ENCODE measurements at places on chromosomes 3 and 15.

GRCh38 chr15:34019369-34019990 lies 19.5 kb downstream of the AVEN start:
- DNase-seq, result no peak

DNA sequence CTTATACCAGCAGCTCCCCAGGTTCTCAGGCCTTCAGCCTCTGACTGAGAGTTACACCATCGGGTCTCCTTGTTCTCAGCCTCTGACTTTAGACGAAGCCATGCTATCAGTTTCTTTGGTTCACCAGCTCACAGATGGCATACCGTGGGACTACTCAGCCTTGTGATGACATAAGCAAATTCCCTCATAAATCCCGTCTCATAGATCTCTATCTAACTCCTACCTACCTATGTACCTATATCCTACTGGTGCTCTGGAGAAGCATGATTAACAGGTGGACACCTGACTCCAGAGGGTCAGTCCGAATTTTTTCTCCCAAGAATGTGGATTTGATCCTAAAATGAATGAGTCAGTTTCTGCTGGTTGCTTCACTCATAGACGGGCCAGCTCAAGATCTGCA lies 59.1 kb upstream of the CDV3 start:
- DNase-seq, result no peak

DNA sequence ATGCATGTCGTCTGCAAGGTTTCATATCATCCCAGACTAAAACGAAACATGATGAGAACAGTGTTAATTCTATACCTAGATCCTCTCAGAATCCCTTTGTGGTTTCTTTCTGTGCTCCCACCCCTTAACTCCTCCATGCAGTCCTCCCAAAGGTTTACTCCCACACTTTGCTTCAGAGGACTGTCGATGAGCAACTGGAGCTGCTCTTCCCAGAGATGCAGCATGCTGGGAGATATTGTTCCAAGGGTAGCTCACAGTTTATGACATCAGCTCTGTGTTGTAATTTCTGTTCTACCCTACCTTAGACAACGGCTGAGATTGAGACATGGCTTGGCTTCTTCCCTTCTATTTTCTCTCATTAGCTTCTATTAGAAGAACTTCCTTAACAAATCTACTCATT lies 313.0 kb upstream of the COL8A1 start:
- no peak for DNase-seq

- no peak for DNase-seq
Observed at GRCh38 chr3:150064971-150065370, 94.3 kb upstream of the PFN2 start.

DNA sequence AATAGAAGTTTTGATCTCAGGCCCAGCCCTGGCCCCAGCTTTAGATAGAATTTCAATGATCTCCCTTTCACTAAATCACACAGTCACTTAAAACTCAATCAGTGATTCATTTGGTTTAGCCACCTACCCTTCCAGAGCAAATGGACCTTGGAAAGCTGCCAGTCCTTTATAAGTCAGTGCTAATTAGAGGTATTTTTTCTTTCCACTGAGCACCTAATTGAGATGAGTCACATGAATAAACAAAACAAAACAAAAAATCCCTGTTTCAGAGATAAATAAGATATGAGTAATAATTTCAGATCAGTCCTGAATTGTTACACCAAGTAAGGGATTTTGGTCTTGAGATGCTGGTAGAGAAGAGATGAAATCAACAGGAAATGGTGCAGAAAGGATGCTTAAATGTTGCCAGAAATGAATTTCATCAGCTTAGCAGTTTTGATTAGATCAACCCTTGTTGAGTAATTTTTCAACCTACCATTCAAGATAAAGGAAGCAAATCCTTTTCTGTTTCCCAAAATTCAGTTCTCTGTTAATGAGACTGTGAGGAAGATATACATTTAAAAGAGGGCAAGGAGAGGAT lies 352.0 kb upstream of the COL8A1 start:
- DNase-seq, result no peak

GRCh38 chr3:118080889-118081288 lies 953.8 kb downstream of the IGSF11 start:
- DNase-seq, result no peak

DNA sequence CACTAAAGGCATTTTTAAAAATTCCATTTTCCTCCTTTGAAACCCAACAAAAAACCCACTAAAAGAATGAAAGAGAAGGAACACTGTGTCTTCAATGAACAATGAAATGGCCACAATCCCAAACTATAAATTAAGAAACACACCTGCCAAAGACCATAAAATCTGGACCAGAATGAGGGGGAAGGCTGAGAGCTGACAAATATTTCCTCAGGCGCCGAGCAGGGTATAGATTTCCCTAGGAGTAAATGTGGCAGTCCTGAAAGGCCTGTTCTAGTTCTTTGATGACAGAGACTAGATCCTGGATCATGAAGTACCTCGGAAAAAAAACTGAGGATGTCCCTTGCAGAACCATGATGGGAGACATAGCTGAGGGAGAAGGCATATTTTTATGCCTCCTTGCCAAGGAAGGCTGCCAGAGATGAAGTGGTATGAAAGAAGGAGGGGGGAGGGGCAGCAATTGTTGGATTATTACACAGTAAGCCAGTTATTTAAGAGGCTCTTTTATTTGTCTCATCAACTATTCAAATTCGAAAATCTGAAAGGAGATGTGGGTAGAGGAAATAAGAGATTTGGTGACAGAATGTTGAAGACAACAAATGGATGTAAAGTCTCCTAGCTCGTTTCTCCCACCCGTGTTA lies 275.3 kb upstream of the GOLGA6L4 start:
- no peak for DNase-seq

DNA sequence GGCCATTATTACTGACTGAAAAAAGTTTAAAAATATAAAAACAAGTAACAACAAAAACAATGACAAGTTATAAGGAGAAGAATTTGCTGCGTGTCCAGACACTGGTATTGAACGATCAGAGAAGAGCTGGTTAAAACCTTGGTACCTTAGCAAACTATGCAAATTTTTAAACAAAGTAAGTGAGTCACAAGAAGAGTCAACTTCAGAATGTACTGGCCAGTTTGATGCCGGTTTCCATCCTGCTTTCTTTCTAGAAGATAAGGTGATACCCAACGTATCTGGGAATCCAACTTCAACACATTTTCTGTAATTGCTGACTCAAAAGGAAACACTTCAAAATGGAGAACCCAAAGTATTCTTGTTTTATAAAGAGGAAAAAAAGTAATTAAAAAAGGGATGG lies 49.8 kb downstream of the RUBCN start:
- DNase-seq, result no peak

GRCh38 chr3:144524531-144524930 lies 552.9 kb downstream of the DIPK2A start:
- no peak for DNase-seq

DNA sequence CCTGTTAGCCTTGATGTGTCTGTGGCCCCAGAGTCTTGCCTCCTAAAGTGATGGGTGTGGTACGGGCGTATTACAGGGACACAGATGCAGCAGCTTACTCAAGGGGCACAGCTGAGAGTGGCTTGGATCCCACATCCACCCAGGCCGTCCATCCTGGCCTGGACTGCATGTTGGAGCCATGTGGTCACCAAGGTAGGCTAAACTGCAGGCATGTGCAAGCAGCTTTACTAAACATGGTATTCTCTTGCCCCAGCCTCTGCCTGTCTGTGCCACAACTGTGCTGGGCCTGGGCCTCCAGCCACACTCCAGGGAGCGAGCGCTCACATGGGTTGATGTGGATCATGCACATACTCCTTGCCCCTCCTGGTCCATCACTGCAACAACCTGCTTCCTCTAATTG lies 6.1 kb upstream of the GPR62 start:
- no peak for DNase-seq

GRCh38 chr15:59104602-59104911 lies 389 bp upstream of the CCNB2 start:
- DNase-seq, result no peak

GRCh38 chr3:147705651-147706051 lies 296.5 kb downstream of the ZIC1 start:
- no peak for DNase-seq

DNA sequence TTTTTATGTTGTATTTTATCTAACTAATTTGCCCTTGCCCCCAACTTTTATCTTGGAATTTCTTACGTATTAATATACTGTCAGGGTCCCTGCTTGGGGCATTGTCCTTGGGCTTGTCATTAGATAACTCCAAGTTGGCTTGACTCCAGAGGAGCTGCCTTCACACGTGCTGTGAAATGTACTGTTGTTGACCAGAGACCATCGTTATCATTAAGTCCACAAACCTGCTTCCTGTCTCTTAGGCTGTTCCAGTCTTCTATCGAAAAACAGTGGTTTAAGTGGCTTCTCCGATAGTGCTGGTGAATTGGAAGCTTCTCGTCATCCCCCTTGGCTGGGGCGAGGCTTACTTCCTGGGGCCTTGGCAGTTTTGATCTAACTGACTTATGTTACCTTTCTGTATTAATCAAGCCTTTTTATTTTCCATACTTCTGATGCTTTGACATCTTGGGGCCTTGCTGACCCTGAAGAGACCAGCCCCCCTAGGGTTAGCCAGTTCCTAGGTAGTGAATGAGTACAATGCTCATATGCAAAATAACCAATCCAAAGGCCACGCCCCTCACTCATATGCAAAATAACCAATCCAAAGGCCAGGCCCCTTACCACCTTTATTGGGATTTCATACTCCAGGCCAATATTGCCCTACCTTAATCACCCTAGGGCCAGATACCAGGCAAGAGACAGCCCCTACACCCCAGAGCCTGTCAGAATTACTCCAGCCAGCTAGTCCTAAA lies 164.5 kb downstream of the IGF1R start:
- no peak for DNase-seq

DNA sequence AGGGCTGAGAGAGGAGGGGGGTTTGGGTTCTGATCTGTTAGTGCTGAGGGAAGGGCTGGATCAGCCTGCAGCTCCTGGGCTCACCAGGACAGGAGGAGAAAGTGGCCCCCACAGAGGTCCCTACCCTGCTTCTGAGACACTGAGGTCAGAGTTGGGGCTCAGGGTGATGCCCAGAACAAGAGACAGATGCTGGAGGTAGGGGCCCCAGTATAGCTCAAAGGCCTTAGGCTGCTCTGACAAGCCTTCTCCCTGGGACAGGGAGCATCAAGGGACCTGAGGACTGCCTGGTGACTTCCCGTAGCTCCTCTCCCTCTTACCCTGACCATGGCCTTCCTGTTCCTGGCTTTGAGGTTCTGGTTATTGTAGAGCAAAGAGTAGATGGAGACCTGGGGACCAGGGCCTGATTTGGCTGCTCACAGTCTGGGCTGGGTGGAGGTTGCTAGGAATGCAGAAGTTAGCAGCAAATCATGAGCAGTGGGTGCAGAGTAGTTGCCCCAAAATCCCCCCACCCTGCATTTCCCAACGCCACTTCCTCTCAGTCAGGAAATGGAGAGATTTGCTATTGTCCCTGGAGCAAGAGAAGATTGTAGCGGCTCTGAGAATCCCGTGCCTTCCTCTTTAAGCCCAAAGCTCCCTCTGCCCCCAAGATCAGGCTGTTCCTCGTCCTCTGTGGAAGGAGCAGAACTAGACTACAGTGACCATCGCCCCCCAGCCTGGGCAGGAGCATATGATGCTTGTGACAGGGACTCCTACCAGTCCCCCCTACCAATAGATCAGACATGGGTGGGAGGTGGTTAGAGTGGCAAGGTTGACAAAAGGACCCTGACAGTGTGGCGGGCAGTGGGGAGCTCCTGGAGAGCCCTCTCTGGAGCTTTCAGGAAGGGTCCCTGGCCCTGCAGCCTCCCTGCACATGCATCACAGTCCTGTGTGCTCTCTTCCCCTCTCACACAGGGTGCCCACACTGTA lies 47.4 kb upstream of the SEC22A start:
- DNase-seq, result no peak

- DNase-seq, result no peak
Observed at GRCh38 chr15:76197703-76198455, 113.4 kb downstream of the ETFA start.

DNA sequence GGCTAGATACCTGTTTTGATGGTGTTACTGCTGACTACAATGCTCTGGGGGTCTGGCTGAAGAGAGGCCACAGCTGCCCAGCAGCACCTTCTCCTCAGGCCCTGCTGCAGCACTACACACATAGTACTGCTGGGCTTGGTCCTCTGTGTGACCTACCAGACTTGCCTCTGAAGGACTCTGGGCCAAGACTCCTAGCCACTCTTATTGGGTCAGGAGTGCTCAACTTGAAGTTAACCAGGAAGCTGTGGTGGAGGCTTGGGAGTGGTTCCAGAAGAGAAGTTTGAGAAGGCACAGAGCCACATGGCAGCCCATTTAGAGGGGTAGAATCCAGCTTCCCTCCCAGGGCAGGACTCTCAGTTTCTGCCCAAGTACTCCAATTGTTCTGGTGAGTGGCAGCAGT lies 16.6 kb downstream of the ELP6 start:
- DNase-seq, result no peak

DNA sequence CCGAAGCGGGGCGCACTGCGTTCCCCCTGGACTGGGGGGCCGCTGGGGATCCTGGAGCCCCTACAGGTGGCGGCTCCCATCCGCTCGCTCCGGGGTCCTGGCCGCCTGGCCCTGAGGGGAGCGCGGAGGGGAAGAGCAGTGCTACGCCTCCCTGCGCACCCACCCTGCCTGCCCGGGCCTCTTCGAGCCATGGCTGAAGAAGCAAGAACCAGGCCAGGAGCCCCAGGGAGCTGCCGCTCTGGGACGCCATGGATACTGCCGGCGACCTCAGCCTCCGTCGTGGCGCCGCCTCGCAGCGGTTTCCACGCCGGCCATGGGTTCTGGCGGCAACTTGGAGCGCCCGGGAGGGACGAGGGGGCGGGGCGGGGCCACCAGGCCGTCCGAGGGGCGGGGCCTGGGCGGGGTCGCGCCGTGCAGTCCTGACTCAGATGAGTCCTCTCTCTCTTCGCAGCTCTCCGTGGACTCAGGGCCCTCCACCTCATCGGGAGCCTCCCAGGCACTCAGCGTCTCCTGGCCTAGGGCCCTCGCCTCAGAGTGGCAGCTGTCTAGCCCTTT lies 50.9 kb downstream of the MYL3 start:
- peak; percentile 63 for DNase-seq

DNA sequence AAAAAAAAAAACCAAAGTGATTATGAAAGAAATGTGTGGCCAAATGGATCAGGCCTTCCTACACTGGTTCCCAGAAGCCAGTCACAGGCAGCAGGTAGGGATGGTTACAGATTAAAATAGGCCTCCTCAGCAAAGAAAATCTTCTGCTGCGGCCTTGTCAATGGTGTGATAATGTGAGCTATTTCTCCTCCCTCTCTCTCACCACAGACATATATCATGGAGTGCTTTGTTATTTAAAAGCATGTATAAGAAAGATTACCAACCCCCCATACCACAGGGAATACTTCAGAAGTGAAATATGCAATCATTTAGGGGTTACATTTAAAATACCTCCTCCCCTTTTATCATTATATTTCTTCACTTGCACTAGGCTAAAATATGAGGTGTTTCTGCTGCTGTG lies 32.2 kb upstream of the LRTM1 start:
- no peak for DNase-seq

GRCh38 chr3:124209426-124209825 lies 217.5 kb upstream of the ROPN1 start:
- DNase-seq, result no peak

GRCh38 chr3:175304404-175304803 lies 445.3 kb downstream of the NAALADL2 start:
- no peak for DNase-seq

DNA sequence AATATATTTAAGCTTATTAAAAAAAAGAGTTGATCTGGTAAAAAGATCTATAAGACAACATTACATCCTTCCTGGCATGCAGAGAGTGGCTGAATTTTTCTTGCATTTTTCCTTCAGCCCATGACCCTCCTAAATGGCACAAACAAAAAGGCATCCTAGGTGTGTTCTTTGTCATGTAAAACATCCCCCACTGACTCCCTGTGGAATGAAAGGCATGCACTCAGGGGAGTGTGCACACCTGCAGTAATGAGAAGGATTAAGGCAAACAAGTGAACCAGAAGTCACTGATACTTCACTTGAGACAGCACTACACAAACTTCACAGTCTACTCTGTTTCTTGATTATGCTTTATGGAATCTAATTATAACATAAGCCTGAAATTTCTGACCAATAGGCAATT lies 195.0 kb downstream of the RBMS3 start:
- DNase-seq, result no peak

All from urothelium cell line (cell line).